RPMI7951 (cell line): ENCODE measurements at places on chromosomes 6 and 20.

DNA sequence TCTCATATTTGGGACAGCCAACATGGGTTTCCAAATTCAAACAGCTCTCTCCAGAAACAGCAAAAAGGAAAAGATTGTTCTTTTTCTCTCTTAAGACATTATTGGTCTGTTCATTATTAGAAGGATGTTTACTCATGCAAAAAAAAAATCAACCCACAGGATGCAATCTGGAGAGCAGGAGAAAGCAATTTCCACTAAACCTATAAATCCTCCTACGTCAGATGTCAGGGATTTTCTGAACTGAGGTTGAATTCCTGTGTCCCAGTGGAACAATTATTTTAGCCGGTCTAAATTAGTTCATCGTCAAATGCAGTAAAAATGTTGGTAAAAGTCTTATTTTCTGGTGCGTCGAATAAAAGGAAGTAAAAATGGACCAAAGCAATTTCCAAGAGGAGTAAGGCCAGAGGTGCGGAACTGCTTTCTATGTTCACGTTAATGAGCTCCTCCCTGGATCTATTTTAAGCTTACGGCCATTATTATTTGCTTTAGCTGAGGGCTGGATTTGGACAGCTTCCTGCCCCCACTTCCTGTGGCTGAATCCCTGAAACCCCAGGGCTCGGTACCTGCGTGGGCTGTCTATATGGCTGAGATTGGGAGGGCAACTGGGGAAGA, at the start of gene GABRR1:
TSS of gene GABRR1 (minus strand) at position 60 of the 612 bp plus-strand sequence. CDS start at position 24, 36 bp downstream.
- peak; percentile 5 for DNase-seq

DNA sequence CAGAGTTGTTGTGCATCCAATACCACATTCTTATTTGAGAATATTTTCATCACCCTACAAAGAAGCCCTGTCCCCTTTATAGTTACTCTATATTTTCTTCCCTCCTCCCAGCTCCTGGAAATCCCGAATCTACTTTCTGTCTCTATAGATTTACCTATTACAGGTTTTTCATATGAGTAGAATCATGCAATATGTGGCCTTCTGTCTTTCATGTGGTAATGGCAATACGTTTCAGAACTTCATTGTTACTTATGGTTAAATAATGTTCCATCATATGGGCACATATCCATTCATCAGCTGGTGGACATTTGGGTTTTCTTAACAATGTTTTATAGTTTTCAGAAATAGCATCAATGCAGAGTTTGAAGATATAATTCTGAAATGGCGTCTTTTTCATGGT, 17.1 kb downstream of the GINS1 start:
- DNase-seq: no peak

DNA sequence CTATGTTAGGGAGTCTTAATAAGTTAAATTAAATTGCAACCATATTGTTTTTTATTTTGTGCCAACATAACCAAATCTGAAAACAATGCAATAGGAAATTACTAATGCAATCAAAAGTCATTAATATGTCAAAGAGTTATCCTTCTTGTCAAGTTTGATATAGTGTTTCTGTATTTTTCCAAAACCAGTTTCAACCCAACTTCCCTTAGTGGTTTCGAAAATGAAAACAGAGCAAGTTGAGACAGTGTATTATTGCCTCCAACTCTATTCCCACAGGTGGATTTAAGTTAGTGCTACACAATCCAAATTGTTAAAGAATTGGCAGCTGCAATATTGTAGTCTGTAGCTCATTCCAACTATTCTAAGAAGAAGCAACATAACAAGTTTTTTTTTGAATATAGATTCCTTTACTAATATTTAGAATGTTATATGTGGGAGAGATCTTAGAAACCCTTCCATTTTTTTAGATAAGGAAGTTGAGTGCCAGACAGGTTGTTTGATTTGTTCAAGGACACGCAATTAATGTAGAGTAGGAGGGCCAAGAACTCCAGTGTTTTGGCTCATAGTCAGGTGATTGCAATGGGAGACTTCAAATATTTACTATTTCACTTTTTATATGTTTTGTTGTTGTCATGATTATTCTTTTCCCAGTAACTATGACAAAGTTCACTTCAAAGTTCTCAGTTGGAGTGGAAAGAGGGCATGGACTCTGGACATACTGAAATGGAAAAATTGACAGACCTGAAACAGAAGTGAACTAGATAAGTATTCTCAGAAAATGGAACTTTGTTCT, 282.4 kb upstream of the HSF2 start:
- DNase-seq: no peak

GRCh38 chr6:26175428-26176181, 88.4 kb downstream of the HFE start:
- DNase-seq: peak; percentile 76

GRCh38 chr20:16708602-16709001, 21.2 kb upstream of the SNRPB2 start:
- DNase-seq: no peak

DNA sequence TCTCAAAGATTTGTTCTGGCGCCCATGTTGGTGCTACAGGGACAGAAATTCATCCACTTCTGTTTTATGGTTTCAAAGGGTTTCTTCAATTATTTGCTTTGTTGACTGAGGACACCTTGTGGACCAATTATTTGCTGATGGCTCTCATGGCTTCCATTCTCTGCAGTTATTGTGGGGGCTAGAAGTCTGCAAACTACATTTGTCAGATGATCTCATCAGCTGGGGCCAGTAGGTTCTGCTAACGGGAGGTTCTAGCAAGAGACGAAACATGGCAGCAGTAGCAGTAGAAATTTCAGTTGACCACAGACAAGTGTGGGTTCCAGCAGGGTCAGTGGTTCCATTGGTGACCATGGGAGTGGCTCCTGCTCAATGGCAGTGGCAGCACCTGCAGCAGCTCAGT, 72.8 kb upstream of the BLCAP start:
- no peak for DNase-seq

- no peak for DNase-seq
These were observed 14.8 kb upstream of the TMEM244 start for GRCh38 chr6:129875610-129876520.

DNA sequence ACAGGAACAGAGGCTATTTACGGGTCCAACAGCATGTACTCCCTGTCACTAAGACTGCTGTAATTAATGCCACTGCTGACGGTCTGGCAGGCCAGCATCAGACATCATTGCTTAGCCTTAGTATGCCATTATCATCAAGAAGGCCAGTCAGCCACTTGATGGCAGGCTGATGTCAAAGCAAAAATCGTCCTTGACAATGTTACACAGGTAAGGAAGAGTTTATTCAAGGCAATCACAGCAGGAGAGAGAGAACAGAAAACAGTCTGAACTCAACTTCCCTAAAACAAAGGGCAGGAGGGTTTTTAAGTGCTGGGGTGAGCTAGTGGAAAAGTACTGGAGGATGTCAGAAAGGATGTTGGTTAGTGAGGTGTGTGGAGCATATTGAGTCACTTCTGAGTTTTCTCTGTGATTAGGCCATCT, 25.1 kb downstream of the FKBP1C start:
- DNase-seq: no peak

- no peak for DNase-seq
These were observed 9.2 kb upstream of the ZNF831 start for GRCh38 chr20:59154317-59155013.

DNA sequence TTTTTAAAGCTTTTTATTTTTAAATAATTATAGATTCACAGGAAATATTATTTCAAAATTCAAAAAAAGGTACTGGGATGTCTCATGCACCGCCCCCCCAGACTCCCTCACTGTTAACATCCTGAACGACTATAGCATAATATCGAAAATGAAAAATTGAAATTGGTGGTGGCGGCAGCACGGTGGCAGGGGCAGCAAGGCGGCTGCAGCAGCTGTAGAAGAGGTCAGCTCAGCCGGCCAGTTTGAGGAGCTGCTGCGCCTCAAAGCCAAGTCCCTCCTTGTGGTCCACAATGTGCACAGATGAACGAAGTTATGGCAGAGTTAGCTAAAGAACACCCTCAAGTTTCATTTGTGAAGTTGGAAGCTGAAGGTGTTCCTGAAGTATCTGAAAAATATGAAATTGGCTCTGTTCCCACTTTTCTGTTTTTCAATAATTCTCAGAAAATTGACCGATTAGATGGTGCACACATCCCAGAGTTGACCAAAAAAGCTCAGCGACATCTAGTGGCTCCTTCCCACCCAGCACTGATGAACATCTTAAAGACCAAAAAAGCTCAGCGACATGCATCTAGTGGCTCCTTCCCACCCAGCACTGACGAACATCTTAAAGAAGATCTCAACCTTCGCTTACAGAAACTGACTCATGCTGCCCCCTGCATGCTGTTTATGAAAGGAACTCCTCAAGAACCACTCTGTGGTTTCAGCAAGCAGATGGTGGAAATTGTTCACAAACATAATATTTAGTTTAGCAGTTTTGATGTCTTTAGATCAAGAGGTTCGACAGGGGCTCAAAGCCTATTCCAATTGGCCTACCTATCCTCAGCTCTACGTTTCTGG, 100.8 kb downstream of the FAM217A start:
- peak; percentile 86 for DNase-seq

DNA sequence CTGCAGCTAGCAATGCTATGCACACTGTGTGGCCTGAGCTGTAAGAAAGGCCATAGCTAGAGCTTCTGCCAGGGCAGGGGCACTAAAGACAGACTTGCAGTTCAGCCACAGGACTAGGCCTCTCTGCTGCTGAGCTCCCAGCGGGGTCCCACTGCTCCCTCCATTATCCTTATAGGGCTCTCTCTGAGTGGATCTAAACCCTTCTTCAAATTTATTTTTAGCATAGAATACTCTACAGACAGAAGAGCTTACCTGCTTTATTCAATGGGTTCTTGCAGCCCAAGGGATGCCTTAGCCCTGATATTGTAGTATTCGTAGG, 100.9 kb upstream of the MLN start:
- DNase-seq: no peak

DNA sequence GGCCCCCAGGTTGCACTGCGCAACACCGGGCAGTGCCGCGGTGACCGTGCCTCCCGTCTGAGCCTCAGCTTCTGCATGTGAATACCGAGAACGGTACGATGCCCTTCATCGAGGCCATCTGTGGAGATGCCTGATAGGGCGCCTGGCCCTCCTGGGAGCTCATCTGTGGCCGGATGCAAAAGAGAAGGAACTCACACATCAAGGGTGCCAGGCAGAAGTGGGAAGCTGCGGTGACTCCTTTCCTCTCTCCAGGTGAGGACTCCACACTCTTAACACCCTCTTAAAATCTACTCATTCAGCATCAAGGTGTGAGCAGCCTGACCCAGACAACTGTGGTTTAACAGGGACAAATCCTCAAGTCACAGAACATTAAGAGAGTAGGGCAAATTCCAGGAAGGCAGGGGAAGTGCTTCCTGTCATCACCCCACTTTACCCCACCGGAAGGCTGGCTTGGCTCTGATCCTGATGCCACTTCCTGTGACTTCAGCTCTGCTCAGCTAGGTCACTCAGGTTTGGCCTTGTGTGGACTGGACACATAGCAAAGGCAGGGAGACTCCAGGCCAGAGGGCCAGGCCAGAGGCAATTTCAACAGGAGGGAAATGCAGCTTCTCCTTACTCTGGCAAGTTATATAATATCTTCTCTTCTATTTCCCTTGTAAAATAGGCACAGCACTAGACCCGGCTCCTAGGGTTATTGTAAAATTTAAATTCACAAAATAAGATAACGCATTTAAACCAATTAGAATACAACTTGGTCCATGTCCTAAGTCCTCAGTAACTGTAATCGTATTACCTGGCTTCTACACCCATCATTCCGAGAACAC, 69.4 kb downstream of the CPNE5 start:
- DNase-seq: peak; percentile 77

GRCh38 chr6:137518386-137518983, 24.3 kb upstream of the OLIG3 start:
- DNase-seq: no peak

- DNase-seq: no peak
These were observed 2.5 kb downstream of the CCDC167 start for GRCh38 chr6:37496951-37497885.

DNA sequence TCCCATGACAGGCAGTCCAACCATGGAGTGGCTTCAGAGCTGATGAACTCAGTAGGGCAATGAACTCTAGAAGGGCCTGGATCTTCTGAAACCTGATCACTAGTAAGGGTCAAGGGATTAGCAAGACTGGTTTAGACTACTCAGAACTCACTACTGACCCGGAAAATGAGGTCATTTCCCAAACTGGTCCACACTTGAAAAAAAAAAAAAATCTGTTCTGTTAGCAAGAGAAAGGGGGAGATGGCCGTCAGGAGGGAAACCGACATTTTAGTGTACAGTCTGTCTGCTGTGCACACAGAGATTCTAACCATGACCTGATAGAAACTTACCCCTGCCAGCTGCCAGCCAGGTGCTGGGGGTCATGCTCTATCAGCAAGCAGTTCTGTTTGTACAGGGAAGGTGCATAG, 262.4 kb upstream of the AGPAT4 start:
- DNase-seq: no peak

- peak; percentile 81 for DNase-seq
These were observed 247.3 kb downstream of the ZNF217 start for GRCh38 chr20:53346335-53346648.

DNA sequence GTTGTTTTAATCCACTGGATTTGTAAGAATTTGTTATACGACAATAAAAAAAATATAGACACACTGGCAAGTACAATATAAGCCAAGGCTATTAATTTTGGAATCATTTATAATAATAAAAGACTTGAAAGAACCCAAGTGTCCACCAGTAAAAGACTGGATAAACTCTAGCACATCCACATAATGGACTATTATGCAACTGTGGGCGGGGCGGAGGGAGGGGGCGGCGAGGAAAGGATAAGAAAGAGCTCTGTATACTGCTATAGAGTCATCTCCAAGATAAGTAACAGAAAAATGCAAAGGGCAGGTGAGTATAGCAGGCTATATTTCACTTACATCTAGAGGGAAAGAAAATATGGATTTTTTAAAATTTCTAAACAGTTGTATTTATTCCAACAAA, 123.3 kb downstream of the TBC1D32 start:
- no peak for DNase-seq

DNA sequence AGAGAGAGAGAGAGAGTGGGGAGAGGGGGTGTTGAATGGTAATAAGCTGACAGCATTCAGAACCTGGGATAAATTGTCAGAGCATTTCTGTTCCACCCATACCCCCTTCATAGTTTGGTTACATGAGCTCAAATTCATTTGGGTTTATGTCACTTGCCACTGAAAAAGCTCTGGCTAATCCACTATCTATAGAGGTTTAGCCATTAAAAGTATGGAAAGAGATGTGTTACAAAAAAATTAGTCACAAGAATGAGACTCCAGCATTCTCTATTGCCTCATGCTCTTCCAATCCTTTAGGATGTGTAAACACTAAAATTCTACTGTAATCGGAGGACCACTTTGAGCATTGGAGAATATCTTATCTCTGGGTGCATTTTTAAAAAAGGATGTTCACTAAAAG, 297.6 kb upstream of the TCF21 start:
- DNase-seq: no peak

GRCh38 chr6:120945905-120946594, 388.2 kb downstream of the TBC1D32 start:
- DNase-seq: no peak
